ENCODE measurements at places on chromosomes 12 and 14. TPM values are rescaled to one million over a fixed set of nuclear protein-coding genes. Genes with fewer than 3 reads are reported as not detected.

ZDHHC22 gene
- not detected for polyA plus RNA-seq

DNA sequence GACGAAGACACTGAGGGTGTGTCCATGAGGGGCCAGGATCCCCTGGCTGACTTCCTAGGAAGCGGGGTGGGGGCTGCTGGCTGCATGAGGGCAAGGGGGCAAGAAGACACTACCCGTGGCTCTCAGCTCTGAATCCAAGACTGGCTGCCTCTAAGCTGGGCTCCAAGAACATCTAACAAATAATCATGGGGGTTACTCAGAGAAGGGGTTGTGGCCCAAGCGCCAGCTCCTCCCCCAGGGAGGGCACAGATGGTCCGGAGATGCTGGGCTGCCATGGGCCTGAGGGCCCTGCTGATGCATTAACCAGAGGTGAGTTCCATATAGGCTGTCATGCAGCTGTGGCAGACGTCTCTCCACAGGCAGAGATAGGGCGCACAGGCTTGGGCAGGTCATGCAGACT, 14.3 kb downstream of the SYNDIG1L start:
- no peak for DNase-seq

- DNase-seq = no peak
These were observed 10.3 kb downstream of the RBM23 start for GRCh38 chr14:22908601-22909000.

PAX9 gene
- not detected for polyA plus RNA-seq

DNA sequence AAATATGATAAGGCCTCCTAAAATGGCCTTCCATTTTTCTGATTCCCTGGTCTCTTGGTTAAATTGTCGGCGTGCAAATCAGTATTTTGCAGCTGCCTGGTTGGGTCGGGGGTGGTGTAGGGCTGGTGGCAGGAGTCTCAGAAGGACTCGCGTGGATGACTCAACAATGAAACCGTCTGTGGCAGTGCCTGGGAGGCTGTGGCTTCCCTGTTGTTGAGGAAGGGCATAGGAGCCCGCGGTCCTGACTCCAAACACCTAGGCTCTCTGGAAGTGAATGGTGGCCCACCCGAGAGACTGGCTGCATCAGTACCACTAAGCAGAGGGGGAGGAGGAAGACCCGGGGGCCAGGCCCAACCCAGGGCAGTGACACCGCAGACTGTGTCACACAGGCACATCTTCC, 207.9 kb downstream of the TTC7B start:
- no peak for DNase-seq

RCOR1 gene
- 11.8 TPM for polyA plus RNA-seq

- no peak for DNase-seq
These were observed 4.3 kb downstream of the DIP2B start for GRCh38 chr12:50508970-50509663.

DNA sequence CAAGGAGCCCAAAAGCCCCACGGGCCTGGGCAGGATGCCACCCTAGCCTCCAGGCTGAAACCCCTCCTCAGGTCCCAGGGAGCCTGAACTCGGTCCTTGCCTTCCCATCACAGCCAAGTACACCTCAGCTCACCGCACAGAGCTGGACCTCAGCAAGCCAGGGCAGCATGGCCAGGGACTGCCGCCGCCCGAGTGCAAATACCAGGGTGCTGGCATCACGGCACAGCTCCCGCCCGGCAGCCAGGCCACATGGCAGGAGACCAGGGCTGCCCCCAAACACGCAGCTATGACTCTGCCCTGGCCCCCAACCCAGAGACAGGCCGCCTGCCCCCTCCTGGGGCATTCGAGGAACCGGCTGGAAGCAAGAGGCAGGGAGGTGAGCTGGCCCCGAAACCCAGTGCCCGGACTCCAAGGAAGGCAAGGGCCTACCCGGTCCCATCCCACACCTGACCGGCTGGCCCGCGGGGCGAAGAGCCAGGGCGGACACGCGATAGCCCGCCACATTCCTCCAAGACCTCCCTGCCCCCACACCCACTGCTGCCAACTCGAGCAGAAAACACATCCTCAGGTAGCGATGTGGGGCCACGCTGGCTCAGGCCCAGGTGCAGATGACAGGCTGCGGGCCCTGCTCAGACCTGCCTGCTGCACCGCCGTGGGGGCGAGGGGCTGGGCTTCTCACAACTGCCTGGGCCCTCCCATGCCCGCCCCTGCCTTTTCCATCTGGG, 2.7 kb downstream of the JAG2 start:
- no peak for DNase-seq

DNA sequence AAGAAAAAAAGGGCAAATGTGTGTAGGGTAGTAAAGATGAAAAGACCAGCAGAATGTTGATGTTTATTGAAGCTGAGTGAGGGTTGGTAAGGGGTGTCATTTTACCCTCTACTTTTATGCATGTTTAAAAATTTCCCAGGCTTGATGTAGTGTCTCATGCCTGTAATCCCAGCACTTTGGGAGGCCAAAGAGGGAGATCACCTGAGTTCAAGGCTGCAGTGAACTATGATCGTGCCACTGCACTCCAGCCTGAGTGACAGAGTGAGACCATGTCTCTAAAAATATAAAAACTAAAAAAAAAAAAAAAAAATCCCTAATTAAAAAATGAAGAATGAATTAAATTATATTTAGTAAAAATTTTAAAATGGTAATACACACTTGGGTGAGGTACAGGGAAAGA, 8.5 kb downstream of the SEL1L start:
- no peak for DNase-seq

- no peak for DNase-seq
These were observed 10.7 kb downstream of the AGAP2 start for GRCh38 chr12:57727758-57728395.

NEUROD4 gene
- polyA plus RNA-seq = not detected

GRCh38 chr12:103731539-103731938, 109.5 kb downstream of the NT5DC3 start:
- DNase-seq = no peak

KRT83 gene
- polyA plus RNA-seq = 0.07 TPM

DNA sequence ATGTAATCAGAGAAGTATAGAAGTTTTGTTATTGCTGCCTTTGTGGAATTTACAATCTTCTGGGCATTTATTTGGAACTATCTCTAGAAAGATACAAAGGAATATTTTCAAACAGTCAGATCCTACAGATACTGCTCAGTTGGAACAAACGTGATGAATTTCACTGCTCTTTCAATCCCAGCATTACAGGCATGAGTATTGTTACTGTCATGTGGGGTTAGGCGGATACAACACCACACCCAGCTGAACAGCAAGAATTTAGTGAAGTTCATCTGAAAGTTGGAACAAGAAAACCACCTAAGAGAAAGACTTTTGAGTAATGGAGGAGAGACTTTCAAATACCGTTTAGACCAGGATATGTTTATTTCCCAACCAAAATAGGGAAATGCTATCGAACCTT, 123.3 kb upstream of the PLXNC1 start:
- DNase-seq = no peak

- no peak for DNase-seq
These were observed 81.9 kb downstream of the FAR2 start for GRCh38 chr12:29230800-29231560.

- no peak for DNase-seq
These were observed 37.5 kb downstream of the RPGRIP1 start for GRCh38 chr14:21317398-21317797.

- no peak for DNase-seq
These were observed 30.9 kb upstream of the TUBA1C start for GRCh38 chr12:49233842-49234526.

AQP2 gene
- not detected for polyA plus RNA-seq

- no peak for DNase-seq
These were observed 2.2 kb downstream of the TEDC1 start for GRCh38 chr14:105492971-105493871.

ITGA5 gene
- 170 TPM for polyA plus RNA-seq

GRCh38 chr12:31245822-31246469, 80.0 kb downstream of the SINHCAF start:
- no peak for DNase-seq

DNA sequence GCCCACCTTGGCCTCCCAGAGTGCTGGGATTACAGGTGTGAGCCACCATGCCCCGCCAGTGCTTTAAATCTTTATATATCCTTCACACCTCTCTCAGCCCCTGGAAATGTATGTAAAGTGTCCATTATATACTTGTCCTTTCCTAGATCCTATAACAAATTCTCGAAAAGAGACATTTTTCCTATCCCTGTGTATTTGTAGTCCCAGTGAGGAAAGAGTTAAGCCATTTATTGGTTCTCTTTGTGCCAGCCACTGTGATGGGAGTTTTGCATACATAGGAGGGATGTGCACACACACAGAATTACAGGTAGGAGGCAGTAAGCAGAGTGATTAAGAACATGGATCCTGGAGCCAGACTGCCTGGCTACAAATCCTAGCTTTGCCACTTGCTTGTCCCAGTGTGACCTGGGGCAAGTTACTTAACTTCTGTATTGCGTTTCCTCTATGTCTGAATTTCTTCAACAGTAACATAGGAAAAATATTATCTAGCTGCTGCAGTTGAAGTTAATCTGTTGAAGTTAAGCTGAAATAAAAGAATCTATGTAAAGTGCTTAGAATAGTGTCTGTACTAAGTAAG, 2.1 kb upstream of the RABGGTA start:
- no peak for DNase-seq

- no peak for DNase-seq
These were observed 164.7 kb downstream of the ADGRD1 start for GRCh38 chr12:131118371-131118770.

ITGB7 gene
- 0.59 TPM for polyA plus RNA-seq

GRCh38 chr14:20803223-20803622, 579 bp upstream of the RNASE1 start:
- DNase-seq = no peak

DNA sequence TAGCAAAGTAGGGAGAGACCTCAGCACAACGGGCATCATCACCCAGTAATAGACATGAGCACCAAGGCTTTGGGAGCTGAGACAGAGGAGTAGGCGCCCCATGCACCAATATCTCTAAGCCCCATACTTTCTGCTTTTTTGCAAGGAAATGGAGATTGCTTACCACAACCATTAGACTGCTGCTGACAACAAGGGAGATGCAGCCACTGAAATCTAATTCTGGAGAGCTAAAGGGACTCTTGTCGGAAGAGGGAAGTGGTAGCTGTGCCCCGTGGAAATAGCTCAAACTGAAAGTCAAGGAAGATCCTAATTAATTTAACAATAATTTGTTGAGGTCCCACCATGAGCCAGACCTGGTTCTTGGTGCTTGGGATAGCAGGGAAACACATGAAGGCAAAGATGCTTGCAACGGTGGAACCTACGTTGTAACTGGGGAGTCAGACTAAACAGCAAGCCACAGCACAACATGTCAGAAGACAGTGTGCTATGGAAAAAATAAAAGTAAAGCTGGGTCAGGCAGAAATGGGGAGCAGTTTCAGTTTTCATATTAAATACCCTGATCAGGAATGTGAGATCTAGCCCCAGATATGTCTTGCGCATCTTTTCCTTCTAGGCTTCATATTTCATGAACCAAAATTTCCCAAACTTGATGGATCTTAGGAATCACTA, 1131.0 kb downstream of the BCL11B start:
- no peak for DNase-seq

SAV1 gene
- 19.5 TPM for polyA plus RNA-seq

DNA sequence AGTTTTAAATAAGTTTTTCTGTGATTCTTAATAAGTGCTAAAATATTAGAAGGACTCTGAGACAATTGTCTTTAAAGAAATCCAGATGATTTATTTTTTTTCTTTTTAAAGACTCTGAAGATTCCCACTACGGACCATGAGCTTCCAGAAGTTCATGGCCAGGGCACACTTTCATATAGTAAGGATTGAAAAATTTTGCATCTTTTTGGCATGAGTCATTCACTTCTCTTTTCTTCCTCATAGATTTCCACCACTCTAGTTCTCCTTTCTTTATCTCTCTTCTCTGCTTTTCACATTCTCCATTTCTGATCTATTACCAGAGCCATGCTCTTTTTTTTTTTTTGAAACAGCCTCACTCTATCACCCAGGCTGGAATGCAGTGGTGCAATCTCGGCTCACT, 385.8 kb downstream of the FLRT2 start:
- no peak for DNase-seq

DNA sequence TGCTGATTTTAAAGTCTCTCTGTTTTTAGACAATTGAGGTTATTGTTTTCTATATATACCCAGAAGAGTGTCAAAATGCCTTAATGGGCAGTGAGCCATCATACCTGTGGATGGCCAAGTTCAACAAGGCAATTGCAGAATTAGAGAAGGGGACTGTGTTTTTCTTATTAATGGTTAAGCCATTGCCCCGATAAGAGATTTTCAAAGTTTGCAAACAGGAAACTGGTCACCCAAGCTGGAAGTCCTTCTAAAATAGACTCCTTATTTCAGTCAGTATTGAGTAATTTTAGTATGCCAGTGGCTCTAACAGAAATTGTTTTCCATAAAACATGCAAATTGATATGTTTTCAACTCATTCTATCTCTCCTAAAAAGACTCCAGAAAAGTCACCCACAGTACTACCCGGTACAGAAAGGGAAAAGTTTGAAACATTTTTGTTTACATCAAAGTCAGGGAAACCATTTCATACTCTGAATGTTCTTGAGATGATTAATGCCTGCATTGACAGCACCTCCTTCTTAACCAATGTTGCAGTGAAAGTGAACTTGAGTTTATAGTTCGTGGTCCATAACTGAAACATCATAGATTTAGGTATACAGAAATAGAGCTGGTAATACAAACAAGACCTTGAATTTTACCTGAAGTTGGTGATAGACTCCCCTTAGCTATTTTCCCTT, 191.1 kb downstream of the TMX1 start:
- no peak for DNase-seq

MYO1H gene
- polyA plus RNA-seq = not detected

ABCC9 gene
- 9.4 TPM for polyA plus RNA-seq

GRCh38 chr14:92729634-92730358, 18.6 kb downstream of the LGMN start:
- DNase-seq = no peak

SERPINA12 gene
- polyA plus RNA-seq = not detected

DNA sequence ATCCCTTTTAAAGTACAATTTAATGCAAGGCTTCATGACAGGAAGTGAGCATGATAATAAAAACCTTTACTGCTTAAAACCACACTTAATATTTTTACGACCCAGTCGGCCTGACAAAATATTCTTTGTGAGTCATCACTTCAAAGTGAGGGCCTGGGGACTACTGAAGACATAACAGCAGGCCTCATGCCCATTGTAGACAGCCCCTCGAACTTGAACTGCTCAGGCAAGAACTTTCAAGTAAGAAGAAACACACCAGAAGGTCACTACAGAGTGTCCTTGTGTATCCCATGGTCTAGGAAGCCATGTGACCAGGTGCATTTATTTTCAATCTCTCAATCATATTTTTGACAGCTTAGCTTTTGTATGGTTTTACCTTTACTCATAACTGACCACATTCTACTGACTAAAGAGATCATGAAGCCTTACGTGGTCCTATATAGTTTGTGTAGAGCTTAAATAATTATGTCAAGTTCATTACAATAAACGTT, 61.4 kb upstream of the MANSC4 start:
- no peak for DNase-seq

VRTN gene
- not detected for polyA plus RNA-seq
